ENCODE measurements at places on chromosomes 4 and X. TPM values are rescaled to one million over a fixed set of nuclear protein-coding genes. Genes with fewer than 3 reads are reported as not detected.

Gene ETDA
- total RNA-seq: not detected

Gene GUCY1B1
- total RNA-seq: 2.2 TPM

Gene MMRN1
- 417 TPM for total RNA-seq

Gene STOX2
- total RNA-seq: 0.09 TPM

Gene ZMAT1
- 2.2 TPM for total RNA-seq

Gene ZAR1
- total RNA-seq: not detected

Gene RAB41
- total RNA-seq: not detected

Gene MCUB
- total RNA-seq: 33.3 TPM

Gene CCDC158
- total RNA-seq: not detected

Gene SORCS2
- total RNA-seq: under 0.01 TPM

Gene TRAM1L1
- total RNA-seq: 0.36 TPM

Gene CLCN5
- total RNA-seq: 5.5 TPM

Gene LCORL
- 9.2 TPM for total RNA-seq

Gene PCDH19
- total RNA-seq: 0.47 TPM

Gene RHOXF1
- total RNA-seq: not detected

Gene NLRP2B
- under 0.01 TPM for total RNA-seq

Gene PABPC5
- total RNA-seq: 0.45 TPM

Gene MAP7D2
- total RNA-seq: 0.36 TPM

Gene ZCCHC18
- 1.8 TPM for total RNA-seq

Gene ADGRA3
- total RNA-seq: 22.1 TPM

Gene MAGEA2
- total RNA-seq: not detected

Gene KIF4A
- total RNA-seq: 17.8 TPM

Gene CXCL11
- 0.66 TPM for total RNA-seq

Gene PLP1
- total RNA-seq: not detected

Gene VSIG1
- 0.72 TPM for total RNA-seq

Gene ANXA3
- 219 TPM for total RNA-seq
